ENCODE measurements at places on chromosomes 4 and X.

- no peak for DNase-seq
Measured at GRCh38 chr4:6852582-6852981, 57.0 kb upstream of the TBC1D14 start.

GRCh38 chr4:85362550-85362949 lies 112.4 kb upstream of the ARHGAP24 start:
- DNase-seq = no peak

DNA sequence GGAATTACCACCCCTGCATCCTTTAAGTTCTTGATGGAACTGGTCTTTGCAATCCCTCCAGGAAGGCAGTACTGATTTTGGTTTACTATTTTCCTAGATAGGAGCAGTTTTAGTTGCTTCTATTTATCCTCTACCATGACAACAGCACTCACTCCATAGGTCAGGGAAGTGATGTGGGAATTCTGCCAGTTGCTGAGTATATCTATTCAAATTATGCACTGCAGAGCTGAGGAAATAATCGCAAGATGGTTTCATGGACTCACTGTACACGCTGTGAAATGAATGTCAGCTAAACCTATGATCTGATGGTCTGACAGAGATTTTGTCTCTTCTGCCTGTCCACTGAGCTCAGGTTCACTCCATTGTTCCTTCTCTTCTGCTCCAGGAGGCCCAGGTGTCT lies 135.8 kb downstream of the FAAH2 start:
- no peak for DNase-seq

- DNase-seq = no peak
Measured at GRCh38 chrX:66018585-66019309, 21.1 kb downstream of the VSIG4 start.

GRCh38 chrX:107445631-107446030 lies 3.8 kb upstream of the FRMPD3 start:
- DNase-seq = no peak

DNA sequence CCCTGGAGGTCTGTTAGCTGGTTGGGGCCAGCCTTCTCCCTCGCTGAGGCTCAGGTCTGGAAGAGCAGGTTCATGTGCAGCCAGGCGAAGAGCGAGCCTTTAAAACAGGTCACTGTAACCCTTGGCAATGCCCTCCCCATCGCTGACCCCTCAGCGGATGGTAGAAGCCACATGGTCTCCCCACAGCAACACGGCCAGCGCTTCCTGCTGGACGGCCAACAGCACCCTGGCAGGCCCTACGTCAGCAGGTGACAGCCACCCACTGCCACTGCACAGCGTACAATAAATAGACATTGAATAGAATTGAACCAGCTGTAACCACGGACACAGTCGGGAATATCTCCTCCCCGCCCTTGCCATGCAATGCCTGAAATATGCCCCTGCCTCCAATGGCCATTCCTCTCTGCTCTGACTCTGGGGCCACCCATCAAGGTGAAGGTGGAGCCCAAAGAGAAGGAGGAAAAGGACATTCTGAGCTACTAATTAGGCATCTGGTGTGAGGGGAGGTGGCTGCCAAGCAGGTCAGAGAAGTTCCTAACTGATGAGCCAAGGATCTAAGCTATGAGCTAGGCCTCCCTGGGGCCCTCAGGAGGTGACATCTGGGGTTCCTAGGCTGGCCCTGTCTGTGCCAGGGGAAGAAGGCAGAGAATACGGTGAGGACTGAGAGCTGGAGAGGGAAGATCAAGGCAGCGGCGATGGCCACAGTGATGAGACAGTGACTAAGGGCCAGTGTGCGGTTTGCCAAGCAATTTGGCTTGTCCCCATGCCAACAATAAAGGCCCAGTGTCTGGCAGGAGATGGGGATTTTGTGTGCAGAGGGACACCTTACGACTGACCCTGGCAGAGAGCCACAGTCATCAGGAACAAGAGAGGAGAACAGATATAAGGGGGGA lies 202.3 kb downstream of the BCOR start:
- DNase-seq = no peak

- no peak for DNase-seq
Measured at GRCh38 chrX:150627957-150628356, 59.5 kb downstream of the MTM1 start.

DNA sequence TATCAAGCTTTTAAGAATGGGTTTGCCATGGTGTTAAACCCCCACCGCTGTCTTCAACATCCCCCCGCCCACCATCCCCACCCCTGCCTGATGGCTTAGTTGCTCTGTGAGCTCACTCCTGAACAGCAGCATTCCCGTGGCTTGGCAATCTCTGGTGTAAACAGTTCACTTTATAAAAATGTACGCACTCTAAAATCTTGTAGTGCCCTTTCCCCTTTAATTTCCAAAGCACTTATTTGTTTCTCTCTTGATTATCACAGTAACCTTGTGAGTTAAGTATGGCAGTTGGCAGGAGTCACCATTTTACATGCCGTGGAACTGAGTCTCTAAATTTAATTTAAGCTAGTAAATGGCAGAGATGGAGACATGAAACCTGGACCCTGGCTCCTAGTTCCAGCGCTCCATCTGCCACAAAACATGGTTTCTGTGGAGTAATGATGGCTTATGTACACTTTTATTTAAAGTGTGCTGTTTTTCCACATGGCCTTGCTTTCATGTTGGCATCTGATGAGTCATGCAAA lies 123.1 kb downstream of the AFF1 start:
- DNase-seq = no peak

DNA sequence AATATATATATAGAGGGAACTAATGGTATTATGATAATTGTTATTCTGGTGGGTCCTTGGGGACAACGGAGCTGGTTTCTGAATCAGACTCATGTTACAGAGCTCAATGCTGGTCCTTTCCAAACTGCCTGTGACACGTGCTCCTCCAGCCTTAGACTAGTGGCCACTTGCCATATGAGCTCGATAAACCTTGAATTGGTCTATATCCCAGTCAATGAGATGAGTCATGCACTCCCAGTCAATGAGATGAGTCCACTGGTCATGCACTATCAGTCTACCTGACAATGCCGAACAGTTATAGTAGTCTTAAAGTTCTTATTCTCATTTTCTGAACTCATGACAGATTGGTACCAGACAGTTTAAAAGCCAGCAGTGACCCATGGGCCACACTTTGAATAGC lies 325.2 kb downstream of the LDB2 start:
- no peak for DNase-seq

DNA sequence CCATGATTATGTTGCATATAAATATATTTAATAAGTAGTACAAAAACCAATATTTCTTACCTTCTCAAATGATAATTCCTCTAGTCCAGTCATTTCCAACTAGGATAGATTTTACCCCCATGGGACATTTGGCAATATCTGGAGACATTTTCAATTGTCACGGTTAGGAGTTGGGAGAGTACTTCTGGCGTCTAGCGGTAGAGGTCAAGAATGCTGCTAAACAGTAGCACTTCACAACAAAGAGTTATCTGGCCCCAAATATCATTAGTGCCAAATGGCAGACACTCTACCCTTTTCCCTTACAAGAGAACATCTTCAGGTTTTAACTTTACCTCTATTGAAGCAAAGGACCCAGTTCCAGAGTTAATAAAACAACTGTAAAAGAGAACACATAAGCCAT lies 168.1 kb downstream of the FAT4 start:
- no peak for DNase-seq

DNA sequence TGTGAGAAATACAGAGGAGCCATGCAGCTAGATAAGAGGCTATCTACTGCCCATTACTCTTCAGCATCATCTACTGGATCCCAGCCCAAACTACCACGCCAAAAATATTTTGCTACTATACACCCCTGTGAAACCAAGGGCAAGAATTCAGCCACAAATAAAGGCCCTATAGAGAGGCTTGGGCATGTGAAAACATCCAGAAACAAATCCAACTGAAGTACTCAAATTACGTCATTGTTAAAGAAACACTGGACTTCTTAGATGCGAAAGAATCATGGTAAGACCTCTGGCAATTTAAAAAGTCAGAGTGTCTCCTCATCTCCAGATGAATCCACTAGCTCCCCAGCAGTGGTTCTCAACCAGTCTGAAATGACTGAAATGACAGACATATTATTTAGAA lies 12.8 kb downstream of the NDST3 start:
- DNase-seq = no peak

- DNase-seq = no peak
Measured at GRCh38 chrX:103846386-103846785, 14.3 kb upstream of the RAB9B start.

GRCh38 chr4:81946996-81947395 lies 426.8 kb downstream of the HNRNPD start:
- DNase-seq = no peak

- DNase-seq = no peak
Measured at GRCh38 chr4:15413623-15414019, 14.2 kb upstream of the C1QTNF7 start.

DNA sequence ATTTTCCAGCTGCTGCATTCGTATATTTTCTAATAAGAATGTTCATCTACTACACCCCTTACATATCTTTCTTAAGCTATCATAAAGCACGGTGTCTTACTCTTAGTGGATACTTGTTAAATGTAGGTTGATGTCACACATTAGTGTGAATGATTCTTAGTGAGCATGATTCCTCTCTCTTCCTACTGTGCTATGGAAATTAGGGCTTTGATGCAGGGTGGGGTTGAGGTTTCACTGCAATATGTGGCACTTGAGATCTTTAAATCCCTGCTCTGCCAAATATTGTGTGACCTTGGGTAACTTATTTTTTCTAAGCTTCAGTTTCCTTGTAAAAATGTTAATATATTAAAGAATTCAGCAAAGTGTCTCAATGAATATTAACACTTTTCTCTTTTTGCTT lies 188.4 kb downstream of the PDGFRA start:
- no peak for DNase-seq

DNA sequence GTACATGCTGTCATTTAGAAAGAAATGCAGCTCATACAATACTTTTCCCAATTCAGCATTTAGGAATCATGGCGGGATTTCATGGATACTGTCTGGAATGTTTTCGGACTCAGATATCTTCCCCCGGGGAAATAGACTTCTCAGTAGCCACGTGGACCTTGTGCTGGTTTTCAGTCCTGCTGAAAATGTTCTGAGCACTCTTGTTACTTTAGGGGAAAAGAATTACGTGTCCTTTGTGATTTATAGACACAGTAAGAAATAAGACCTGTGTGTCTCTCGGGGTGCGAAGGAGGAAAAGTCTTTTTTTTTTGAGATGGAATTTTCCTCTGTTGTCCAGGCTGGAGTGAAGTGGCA lies 3.8 kb downstream of the CD99 start:
- DNase-seq = no peak

DNA sequence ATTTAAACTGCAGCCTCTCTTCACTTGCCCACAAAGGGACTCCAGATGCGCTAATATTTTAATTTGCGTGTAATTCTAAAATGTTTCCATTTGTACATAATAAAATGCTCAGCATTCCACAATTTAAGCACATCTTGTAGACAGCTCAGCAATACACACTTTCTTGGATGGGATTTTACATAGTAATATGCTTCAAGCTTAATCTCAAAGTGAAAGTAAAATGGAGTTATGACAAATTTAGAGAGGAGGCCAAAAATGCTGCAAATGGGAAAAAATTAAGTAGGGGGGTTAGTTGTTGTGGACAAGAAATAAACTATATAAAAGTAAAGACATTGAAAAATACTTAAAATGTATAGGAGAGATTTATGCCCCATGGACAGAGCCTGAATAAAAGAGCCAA lies 149.1 kb downstream of the FBXO8 start:
- no peak for DNase-seq

DNA sequence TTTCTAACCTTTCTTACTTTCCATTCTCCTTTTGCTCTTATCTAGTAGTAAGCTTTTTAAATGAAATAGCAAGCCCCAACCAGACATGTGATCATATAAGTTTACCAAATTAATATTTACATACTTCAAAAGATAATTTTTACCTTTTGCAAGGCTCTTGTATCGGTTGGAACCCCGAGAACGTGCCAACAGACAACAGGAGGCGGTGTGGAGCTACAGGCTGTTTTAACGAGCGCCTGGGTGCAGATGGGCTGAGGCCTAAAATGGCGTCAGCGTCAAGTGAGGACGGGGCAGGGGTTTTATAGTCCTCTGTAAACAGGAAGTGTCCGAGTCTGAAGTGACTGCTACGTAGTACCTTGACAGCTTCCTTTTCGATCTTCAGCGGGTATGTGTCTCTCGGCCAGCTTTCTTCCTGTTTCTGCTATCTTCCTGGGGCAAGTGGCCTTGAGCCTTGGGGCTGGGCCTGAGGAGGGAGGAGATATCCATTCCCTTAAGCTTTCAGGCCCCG lies 342.7 kb downstream of the GALNTL6 start:
- DNase-seq = no peak

- no peak for DNase-seq
Measured at GRCh38 chr4:176451443-176451842, 131.7 kb downstream of the SPCS3 start.

DNA sequence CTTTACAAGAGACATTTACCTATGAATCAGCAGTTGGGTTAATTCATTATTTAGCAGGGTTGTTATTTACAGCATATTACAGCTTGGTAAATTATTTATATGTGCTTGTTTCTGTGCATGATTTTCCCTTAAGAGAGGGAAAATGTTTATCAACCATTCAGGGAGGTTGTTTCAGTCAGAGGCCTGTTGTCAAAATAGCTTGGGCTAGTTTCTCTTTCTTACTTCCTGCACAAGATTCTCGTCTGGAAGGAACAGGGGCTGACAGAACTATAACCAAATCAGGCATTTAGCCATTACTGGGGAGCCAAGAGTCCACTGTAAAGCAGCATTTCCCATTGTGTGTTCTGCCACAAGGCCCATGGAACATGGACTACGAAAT lies 135.8 kb downstream of the HS6ST2 start:
- DNase-seq = no peak

DNA sequence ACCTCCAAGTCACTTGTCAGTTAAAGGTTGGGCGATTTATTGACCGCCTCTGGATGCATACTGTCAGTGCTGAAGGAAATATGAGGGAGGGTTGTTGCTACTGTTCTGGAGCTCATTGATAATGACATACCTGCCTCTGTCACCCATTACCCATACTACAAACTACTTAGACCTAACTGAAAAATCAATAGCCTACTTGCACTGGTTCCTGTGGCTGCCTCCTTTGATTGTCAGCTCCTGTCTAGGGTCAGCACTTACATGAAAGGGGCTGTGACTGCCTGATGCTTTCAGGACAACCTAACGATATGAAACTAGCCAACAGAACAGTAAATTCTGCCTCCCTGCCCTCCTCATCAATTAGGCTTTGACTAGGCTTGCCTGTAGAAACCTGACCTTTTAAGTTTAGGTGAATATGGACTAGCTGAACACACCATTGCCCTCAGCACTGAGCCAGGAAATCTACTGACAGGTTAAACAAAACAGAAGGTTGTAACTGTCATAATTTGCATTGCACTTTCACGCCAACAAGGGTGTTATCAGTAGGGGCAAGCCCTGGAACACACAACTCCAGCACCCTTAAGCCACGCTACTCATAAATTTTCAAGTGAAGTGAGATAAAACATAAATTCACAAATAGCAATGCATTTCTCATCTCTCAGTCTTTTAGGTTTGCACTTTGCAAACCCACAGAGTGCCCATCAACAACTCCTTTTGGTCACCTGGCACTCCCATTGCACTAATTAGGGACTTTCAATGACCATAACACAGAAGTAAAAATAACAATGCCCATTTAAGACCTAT lies 9.0 kb upstream of the MAB21L2 start:
- no peak for DNase-seq

GRCh38 chr4:128574706-128575105 lies 234.8 kb upstream of the JADE1 start:
- DNase-seq = no peak

Data from pulmonary artery endothelial cell (primary cell).